ENCODE measurements at places on chromosomes 1 and 21. TPM values are rescaled to one million over a fixed set of nuclear protein-coding genes. Genes with fewer than 3 reads are reported as not detected.

DNA sequence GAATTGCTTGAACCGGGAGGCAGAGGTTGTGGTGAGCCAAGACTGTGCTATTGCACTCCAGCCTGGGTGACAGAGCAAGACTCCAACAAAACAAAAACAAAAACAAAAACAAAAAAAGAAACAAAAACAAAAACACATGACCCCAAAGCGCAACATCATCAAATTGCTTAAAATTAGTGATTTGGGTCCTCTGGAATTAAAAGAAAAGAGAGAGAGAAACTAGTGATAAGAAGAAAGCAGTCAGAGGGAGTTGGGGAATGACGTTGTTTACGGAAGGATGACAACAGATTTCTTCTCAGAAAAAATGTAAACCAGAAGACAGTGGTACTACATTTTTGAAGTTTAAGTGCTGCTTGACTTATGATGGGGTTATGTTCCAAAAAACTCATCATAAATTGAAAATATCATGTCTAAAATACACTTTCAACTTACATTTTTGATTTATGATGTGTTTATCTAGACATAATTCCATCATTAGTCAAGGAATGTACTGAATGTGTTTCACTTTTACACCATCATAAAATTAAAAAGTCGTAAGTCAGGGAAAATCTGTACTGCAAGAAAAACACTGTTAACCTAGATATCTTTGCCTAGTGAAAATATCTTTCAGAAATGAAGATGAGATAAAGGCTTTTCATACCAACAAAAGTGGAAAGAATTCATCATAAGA is 88.0 kb downstream of the MT1HL1 start:
- H3K4me1 ChIP-seq, result no peaks in the 10 kb centered on the region
- DNase-seq, result no peak
- no peak overlapping the region for H3K4me3 ChIP-seq
- no peaks in the 10 kb centered on the region for H3K27me3 ChIP-seq
- H3K36me3 ChIP-seq, result no peaks in the 10 kb centered on the region
- H3K27ac ChIP-seq, result no peak overlapping the region

Gene PTAFR
- total RNA-seq, result 0.47 TPM

DNA sequence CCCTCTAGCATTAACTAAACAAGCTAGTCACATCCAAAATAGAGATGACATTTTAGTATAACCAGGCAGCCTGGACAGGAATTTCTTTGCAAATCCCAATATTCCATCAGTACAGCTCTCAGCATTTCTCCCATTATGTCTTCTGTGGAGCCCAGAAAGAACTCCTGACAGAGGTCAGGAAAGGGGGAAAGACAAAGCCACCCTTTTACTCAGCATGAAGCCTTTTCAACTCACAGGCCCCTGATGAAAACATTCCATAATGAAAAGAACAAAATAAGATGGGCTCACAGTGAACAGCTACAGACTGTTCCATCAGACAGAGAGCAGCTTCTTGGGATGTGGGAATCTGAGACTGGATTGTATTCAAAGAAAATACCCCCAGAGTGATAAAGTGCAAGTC is 80.6 kb downstream of the TEX35 start:
- DNase-seq, result no peak
- H3K4me1 ChIP-seq, result no peaks in the 10 kb centered on the region
- H3K27ac ChIP-seq, result no peak overlapping the region
- H3K27me3 ChIP-seq, result peaks cover 3% of the 10 kb centered on the region

Gene S100A7A
- not detected for total RNA-seq

Gene LCK
- 188 TPM for total RNA-seq

Gene ITLN2
- not detected for total RNA-seq
